ENCODE measurements at places on chromosomes 3 and 15.

- peak; percentile 21 for DNase-seq
These were observed 555 bp downstream of the TM2D3 start for GRCh38 chr15:101651554-101652097.

DNA sequence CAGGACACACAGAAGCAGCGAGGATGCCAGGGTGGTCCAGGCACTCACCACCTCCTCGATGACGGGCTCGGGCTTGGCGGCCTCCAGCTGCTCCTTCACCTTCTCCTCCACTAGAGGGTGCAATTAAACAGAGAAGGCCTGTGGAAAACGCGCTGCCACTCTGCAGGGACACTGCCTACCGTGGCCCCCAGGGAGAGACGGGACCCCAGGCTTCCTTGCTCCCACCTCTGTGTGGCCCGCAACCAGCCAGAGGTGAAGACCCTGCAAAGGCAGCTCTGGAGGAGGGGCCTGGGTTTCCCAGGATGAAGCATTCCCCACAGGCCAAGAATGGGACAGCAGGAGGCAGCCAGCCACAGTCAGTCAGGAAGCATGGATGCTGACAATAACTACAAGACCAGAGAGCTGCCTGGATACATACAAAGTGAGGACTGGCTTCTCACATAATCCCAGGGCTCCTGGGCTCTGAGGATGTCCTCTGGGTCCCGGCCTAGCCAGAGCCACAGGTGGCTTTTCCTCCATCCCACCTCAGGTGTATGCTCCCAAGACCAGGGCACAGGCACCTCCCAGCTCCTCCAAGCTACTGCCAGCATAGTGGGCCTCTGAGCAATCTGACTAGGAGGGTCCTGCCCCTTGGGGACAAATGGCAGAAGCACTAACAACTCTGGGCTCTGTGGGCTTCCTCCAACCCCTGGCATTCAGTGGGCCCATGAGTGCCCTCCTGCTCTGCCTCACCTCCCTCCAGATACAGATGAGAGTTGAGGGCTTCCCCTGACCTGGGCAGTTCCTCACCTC, 46.2 kb downstream of the PTH1R start:
- no peak for DNase-seq

DNA sequence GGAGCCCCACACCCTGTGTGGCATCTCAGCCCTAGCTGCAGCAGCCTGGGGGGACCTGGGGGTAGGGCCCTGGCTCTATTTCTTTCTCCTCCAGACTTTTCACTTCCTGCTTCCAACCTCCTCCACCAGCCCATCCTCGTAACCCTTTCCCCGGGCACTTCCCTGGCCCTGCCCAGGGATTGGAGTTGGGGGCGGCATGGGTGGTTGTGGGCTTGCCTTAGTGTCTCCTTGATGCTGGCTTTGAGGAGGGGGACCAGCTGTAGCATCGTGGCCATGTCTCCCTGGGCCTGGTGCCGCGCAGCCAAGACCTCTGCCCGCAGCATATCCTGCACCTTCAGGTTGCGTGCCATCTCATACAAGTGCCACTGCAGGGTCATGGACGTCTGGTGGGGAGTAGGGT, 28.1 kb downstream of the CYP11A1 start:
- no peak for DNase-seq

GRCh38 chr3:13144163-13145023, 71.2 kb upstream of the IQSEC1 start:
- DNase-seq, result no peak

All from thymus (tissue), 14 donors.